ENCODE measurements at places on chromosomes 4 and X.

GRCh38 chr4:7725951-7726350 lies 213.7 kb downstream of the AFAP1 start:
- no peak for DNase-seq

DNA sequence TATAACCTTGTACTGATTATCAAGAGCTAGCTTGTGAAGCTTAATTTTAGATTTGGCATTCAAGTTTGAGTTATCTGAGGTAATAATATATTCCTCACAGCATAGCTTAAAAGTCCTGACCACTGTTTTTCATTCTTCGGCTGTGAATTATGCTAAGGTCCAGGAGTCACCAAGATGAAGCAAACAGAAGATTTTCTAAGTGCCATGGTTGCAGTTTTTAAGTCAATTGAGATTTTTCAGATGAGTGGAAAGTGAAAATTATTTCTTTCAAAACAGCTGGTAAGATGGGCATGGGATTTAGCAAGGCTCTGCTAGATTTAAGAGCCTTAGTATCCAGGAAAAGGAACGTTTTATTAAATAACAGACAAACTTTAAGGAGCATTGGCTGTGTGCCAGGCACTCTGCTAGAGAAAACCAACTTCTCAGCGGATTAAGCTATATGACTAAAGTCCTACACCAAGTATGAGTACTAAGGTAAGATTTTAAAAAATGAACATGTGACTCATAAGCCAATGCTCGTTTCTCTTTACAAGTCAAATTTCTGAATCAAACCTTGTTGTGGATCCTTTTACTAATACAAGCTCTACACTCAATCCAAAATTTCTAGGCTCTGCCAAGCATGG lies 149.9 kb upstream of the IL15 start:
- DNase-seq: no peak

DNA sequence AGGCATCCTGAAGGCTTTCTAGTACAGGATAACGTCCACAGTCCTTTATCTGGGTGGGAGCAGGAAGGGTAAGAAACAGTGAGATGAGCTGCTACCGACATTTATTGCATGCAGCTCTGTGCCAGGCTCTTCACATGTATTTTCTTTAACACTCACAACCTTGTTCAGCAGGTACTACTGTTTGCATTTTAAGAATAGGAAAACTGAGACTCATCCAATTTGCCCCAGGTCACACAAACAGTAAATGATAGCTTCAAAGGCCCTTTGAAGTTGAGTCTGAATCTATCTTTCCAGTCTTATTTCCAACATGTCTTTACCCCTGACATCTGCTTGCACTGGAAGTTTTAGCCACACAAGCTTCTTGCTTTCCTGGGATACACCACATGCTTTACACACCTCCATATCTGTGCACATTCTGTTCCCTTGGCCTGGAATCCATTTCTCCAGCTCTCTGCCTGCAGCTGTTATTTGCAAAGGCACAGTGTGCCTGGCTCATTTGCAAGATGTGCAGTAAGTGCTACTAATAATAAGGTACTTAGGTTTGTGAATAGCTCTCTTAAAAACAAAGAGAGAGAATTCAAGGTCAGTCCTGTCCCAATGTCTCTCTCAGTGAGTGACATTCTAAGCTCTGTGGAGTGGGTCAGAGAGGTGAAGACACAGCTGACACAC lies 61.2 kb downstream of the METTL14 start:
- no peak for DNase-seq

DNA sequence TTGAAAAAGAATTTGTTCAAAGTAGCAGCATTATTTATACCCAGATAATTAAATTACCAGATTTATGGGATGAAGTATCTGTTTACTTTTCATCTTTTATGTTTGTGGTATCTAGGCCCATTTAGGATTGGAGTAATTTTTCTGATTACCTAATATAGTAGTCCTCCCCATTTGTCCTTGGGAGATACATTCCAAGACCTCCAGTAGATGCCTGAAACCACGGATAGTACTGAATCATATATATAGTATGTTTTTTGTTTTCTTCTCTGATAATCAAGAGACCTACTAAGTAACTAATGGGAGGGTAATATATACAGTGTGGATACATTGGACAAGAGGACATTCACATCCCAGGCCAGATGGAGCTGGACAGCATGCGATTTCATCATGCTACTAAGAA lies 30.7 kb upstream of the PTPN13 start:
- no peak for DNase-seq

GRCh38 chr4:139403462-139403861 lies 50.5 kb upstream of the RAB33B start:
- DNase-seq: no peak

Data from HFF-Myc (cell line).